ENCODE measurements at places on chromosomes 6 and 20.

DNA sequence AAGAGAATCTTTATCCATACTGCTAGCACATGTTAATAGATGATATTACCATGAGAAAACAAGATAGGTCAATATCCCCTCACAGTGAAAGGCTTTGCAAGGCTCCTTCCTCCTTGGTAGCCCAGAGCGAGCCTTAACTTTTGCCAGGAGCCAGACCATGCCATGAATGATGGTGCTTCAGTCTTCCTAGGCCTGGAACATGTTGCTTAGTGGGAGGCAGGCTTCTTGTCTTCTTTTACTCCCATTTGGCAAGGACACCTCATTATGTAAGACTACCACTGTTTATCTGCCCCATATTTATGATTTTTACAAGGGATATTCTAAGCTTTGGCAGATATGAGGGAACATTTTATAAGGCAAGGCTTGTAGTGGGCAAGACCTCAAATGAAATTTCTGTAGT is 90.8 kb downstream of the GJA1 start:
- no peak for DNase-seq

GRCh38 chr6:12529364-12530019 is 187.1 kb upstream of the PHACTR1 start:
- DNase-seq: no peak

GRCh38 chr20:62269378-62269777 is 31.1 kb downstream of the OSBPL2 start:
- no peak for DNase-seq

- no peak for DNase-seq
Measured at GRCh38 chr6:3446184-3446583, 10.7 kb downstream of the SLC22A23 start.

- no peak for DNase-seq
Measured at GRCh38 chr6:105781248-105781647, 304.9 kb upstream of the PRDM1 start.

GRCh38 chr20:34755367-34755766 is 51.2 kb downstream of the TP53INP2 start:
- DNase-seq: no peak
